GM20000 (cell line): ENCODE measurements at places on chromosomes 3 and 15.

DNA sequence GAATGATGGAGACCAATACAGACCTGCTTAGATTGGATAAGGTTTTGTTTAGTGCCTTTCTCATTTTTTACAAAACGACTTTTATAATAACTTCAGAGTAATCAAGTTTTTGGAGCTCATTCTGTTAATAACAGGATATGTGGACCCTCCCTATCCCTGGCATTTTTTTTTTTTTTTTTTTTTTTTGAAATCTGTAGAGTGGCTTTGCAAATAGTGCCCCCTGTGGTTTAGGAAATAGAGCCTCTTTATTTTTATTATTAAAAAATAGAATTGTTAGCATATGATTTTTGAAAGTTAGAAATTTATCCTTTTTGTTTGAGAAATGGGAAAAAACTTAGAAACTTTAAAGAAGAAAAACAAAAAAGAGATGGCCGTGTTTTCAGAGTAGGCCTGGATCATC, 11.4 kb downstream of the SKIL start:
- no peak for DNase-seq

DNA sequence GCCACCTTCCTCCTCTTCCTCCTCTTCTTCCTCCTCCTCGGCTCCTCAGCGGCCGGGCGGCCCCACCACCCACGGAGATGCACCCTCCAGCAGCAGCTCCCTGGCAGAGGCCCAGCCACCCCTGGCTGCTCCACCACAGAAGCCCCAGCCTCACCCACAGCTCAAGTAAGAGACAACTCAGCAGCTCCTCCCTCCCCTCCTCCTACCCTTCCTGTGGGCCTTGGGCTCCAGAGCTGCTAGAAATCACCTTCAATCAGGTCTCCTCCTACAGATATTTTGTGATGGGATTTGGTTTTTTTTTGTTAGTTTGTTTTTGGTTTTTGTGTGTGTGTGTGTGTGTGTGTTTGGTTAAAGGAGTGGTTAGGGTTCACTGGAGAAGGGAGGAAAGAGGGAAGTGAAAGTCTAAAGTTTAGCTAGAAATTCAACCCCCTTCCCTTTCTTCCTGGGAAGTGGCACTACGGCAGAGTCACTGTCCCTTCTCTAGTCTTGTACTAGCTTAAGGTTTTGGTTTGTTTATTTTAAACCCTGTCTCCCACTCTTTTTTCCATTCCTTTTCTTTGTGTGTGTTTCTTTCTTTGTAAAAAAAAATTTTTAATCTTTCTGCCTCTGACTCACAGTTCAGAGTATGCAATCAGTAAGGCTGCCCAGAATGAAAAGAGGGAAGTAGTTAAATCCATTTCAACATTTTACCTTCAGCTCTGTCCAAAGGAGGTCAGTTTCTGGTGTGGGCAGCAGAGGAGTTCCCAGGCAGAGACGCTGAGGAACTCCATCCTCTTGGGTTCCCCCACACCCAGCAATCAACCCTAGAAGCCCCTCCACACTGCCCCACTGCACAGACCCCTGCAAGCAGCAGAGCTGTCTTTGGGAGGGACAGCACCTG, 29.0 kb upstream of the TIMP4 start:
- DNase-seq, result peak; percentile 36

- no peak for DNase-seq
Observed at GRCh38 chr15:47944637-47945288, 176.0 kb upstream of the SLC24A5 start.

- no peak for DNase-seq
Observed at GRCh38 chr3:76096836-76097588, 311.7 kb upstream of the ZNF717 start.

DNA sequence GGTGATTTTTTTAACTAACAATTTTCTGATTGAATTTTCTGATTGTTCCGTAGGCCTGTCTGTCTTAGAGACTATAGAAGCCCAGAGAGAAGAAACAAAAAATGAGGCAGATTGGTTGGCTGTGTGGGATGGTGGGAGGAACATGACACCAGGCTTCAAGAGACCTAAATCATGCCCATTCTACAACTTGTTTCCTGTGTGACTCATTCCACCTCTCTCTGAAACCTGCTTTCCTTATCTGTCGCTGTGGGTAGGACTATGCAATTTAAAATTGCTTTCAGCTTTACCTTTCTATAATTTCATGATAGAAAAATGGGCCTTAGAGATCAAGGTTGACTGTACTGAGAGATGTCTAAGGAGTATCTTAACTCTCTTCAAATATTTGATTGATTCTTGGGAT, 44.5 kb downstream of the OXNAD1 start:
- peak; percentile 43 for DNase-seq

DNA sequence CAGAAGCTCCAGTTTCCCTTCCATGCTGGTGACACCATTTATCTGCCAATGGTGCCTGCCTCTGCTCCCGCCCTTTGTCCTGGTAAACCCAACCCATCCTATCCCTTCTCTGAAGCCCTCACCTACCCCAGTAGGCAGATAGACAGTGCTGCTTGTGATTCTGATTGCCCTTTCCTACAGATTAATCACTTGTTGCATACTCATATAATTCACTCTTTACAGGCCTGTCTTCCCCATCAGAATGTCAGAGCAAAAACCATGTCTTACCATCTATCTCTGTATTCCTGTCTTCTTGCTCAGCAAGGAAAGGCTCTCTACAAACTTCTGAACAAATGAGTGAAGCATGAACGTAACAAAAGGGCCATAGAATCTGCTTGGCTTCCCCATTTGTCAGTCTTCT, 47.9 kb downstream of the MRPS25 start:
- DNase-seq, result no peak

DNA sequence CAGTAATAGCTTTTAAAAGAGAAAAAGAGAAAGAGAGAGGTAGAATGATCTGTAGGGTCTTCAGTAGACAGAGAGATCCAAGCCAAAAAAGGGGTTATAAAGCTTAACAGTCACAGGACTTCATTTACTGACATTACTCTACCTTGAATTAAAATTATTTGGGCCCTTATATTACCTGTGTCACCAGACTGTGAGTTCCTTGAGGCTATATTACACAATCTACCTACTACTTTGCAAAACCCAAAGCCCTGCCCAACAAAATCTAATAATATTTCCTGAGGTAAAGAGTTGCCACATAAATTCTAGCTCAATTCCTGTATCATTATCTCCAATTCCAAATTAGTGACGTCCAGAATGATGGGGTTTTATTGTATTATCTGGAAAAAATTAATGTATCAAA, 1.9 kb downstream of the UBR1 start:
- no peak for DNase-seq

- no peak for DNase-seq
Observed at GRCh38 chr3:15499536-15499935, 22.0 kb downstream of the COLQ start.

GRCh38 chr3:141529717-141530414, 43.0 kb downstream of the RASA2 start:
- DNase-seq, result no peak
